AG10803 (cell line): ENCODE measurements at places on chromosomes 16 and 17.
A peak's percentile ranks its signal among the peaks of the same experiment; 100 is the strongest.

GRCh38 chr16:46927273-46927672, 43.1 kb downstream of the GPT2 start:
- DNase-seq: no peak

DNA sequence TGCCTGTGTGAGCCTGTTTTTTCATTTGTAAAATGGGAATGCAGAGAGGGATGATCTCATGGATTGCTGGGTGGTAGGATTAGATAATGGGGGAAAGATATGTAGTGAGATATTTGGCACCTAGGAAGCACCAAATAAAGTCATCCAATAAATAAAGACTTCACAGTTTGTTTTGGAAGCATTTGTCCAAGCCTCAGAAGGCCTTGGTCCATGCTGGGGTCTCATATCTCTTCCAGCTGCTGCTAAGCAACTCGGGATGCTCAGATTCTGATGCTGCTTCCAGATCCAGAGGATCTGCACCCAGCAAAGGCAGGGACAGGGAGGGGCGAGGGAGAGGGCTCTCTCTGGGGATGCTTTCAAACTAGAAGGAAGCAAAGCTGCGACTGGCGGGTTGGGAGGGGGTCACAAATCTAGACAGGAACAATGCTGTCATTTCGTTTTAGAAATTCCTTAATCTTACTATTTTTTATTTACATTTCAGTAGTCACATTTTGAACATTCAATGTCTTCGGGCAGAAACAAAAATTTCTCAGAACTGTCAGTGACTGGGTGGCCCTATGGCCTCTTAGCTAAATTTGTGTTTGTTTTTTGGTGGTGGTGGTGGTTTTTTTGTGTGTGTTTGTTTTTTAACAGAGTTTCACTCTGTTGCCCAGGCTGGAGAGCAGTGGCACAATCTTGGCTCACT, 114.9 kb upstream of the CDH5 start:
- DNase-seq: no peak

DNA sequence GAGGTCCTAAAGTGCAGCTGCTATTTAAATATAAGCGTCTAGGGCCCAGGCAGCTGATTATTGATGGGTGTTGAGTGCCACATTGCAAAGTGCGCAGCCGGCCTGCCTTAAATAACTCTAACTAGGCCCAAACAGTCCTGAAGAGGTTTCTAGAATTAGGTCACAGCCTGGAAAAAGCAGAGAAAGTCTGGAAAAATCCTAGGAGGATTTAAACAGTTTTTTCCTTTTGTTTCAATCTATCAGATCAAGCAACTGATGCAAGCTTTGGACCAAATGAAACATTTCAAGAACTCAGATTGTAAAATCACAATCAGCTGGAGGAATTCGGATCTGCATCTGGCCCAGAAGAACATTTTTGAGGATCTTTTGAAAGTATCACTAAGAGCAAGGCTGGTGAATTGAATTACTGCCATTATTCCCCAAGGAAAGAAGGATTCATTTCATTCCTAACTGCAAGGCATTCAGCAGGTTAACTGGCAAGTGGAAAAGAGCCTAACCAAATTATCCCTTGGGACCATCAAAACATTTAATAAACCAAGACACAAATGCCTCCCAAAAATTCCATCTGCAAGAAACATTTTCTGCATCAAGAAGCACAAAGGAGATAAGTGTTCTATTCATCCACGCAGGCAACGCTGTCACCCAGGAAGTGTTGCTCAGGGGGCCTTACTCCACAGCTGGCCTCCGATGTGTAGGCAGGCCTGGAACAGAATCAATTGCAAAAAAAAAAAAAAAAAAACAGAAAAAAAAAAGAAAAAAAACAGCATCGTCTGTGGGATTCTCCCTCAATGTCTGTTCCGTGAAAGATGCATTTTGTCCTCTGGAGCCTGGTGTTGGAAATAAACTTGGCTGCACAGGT, 46.1 kb downstream of the IRX3 start:
- peak; percentile 94 for DNase-seq

DNA sequence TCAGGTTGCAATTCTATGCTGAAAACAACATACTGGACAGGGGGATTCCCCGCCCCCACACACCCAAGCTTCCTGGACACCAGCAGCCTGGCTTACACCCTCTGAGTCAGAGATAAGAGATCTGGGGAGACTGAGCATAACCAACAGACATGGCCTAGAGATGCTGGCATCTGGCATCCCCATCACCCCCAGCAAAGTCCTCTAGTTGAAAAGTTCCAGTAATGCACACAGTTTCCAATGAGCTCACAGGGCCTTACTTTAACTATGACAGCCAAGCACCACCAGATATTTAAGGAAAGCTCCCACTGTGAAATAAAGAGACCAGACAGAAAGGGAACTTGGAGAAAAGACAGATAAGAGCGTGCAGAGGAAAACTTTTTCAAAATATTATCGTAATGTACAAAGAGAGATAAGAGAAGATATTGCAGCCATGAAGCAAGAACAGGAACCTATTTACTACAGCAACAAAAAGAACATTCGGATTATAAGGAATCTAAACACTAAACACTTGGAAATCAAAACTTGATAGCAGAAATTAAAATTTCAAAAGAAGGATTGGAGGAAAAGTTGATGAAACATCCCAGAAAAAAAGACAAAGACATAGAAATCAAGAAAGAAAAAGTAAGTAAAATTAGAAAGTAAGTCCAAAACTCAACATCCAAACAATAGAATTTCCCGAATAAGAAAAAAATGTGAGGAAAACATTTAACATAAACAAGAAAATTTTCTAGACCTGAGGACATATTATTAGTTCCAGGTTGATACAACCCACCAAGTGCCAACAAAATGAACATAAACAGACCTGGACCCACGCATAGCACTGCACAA, 17.2 kb upstream of the ALOX15 start:
- DNase-seq: no peak

GRCh38 chr17:9850151-9850550, 24.4 kb downstream of the GLP2R start:
- no peak for DNase-seq

DNA sequence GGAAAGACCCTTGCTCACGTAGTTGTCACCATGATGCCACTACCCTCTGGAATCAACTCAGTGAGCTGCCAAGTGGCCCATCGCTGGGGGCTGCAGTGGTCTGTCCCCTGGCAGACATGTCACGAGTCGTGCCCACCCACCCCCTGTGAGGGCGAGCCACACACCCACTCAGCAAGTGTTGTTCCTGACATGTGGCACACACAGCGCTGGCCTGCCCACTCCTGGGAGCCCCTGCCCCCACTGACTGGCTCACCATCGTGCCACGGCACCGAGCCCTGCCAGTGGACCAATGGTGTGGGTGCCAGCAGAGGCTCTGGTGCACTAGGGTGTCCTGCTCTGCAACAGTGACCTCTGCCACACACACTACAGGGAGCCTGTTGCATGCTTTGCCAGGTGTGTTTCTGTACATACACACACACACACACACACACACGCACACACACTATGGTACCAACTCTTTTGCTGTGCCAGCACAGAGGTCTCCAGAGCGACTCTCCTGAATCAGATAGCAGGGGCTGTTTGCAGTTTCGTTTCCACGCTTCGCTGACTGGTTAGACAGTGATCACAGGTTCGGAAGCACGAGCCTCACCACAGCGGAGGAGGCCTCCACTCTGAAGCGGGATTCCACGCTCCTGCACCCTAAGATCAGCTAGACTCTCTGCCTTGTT, 7.7 kb downstream of the RTN4RL1 start:
- DNase-seq: no peak

- no peak for DNase-seq
Observed at GRCh38 chr17:82372249-82373071, 895 bp downstream of the UTS2R start.

DNA sequence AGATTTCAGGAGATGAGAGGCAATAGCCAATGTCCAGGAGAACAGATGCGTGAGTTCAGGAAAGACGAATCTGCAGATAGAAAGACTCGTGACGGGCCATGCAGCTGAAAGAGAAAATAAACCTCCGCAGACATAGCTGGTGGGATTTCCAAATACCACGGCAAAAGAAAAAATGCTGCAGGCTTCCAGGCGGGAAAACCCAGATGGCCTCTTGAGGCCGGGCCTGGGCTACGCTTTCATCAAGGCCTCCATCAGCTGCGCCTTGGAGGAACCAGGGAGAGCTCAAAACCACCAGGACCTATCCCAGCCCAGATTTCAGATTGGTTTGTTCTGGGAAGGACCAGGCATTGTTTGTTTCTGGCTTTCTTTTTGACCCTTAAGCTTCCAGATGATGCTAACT, 16.7 kb downstream of the CCDC40 start:
- peak; percentile 17 for DNase-seq

GRCh38 chr17:54153423-54153822, 330.7 kb downstream of the KIF2B start:
- DNase-seq: no peak

DNA sequence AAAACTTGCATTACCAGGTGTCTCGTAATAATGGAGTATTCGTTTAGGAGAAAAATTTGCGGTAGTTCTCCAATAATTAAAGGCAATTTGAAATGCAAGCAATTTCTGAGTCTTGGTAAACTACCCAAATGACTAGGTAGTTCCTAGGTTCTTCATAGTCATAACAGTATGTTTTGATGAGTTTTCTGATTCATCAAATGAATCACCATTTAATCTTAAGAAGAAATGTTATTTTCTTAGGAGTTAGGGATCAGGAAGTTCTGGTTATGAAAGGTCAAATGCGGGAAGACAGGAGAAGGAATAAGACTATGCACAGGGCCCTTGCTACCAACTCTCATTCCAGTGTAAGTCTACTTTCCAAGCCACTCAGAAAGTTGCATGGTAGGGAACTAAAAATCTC, 221.5 kb upstream of the SOX9 start:
- DNase-seq: no peak

DNA sequence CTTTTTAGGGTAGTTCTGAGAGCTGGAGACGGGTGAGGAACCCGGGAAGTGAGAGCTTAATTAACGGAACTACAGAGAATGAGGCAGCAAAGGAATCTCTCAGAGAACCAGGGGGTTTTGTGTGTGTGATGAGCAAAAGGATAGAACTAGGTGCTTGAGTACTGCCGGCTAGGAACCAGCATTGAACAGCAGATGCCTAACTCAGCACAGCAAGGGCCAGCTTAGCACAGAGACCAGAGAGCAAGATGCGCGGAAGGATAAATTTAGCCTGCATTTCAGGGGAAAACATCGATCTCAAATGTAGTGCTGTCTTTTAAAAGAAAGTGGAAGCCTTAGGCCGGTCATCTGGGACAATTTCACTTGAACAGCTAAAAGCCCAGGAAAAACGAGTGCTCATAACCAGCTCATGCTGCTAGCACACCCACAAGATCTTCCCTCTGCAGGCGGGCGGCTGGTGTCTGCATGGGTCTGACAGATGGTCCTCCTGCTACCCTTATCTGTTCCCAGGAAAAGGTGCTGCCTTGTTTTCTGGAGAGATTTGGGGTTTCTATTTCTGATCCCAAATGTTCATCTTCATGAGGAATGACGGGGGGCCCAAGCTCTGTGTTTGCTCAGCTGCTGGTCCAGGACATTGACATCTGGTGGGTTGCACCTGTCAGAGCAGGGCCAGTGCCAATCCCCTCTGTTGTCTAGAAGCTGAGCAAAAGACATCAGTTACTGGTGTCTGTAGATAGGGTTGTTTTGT, 103.9 kb downstream of the SOCS1 start:
- no peak for DNase-seq

DNA sequence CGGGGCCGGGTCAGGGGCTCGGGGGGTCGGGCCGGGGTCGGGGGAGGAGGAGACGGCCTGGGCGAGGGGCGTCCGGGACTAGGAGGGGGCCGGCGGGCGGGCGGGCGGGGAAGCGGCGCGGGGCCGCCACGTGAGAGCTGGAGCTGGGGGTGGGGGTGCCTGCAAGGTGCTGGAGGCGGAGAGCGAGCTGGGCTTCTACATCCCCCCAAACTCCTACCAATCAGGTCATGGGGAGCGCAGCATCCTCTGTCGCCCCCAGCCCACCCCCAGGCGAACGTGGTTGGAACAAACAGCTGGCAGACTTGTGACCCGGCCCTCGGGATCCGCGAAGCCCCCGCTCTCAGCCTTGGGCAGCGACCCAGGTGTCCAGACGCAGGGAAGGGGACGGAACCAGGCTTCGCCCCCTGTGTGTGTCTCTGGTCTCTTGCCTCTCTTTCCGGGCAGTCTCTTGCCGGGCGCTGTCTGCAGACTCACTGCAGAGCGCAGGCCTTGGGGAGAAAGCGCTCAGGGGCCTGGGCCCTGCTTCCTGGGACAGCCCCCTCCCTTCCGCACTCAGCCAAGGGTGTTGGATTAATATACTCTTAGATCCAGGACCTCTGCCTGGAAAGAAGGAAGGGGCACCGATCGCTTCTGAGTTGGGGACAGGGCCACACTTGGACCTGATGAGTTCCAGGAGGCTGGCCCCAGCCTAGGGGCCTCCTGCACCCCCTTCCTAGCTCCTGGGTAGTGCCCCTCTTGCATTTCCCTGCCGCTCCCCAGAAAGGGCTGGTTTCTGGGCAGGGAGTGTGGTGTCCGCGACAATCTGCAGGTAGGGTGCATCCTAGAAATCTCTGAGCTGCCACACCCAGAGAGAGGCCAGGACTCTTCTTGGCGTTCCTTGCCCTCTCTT, 722 bp downstream of the RASL10B start:
- no peak for DNase-seq

- no peak for DNase-seq
Observed at GRCh38 chr17:77503916-77504651, 363.3 kb downstream of the SEC14L1 start.

- DNase-seq: no peak
Observed at GRCh38 chr17:888998-889441, 90.6 kb downstream of the NXN start.

GRCh38 chr17:74858672-74859458, 820 bp downstream of the GRIN2C start:
- DNase-seq: peak; percentile 48

DNA sequence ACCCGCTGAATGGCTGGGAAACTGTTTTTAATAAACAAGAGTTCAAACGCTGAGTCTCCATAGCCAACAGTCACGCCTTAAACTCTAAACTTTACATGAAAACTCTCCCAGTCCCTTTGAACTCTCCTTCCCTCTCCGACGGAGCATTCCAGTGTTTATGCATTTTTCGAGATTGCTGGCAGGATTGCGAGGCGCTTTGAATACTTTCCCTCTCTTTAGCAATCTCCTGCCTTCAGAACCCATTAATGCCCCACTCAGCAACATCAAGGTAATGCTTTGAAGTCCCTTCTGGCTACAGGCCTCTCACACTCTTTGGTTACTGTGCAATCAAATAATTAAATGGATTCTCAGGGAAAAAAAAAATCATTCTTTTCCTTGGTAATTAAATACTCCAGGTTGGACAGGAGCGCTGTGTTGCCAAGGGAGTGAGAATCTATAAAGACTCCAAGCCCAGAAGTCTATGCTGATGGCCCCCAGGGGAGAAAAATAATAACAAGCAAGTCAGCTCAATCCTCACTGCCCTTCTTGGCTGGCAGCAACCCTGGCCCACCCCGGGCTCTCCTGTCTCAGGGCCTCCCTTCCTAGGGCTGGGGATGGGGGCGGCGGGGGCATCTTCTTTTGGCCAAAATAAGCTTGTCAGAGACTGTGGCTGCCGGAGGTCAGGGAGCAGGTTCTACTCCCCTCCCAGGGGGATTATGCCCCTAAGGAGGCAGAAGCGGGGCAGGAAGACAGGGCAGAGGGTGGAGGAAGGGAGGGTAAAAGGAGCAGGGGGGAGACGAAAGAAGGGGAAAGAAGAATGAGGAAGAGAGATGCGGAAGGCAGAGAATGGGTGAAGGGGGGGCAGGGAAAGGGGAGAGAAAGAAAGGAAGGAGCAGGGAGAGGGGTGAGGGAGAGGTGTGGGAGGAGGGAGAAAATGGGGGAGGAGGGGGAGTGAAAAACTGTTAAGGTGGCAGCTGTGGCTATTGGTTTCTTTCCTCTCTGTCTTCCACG, 45.2 kb downstream of the AXIN2 start:
- peak; percentile 88 for DNase-seq
